ENCODE measurements at places on chromosomes 5 and 9. TPM values are rescaled to one million over a fixed set of nuclear protein-coding genes. Genes with fewer than 3 reads are reported as not detected.

DNA sequence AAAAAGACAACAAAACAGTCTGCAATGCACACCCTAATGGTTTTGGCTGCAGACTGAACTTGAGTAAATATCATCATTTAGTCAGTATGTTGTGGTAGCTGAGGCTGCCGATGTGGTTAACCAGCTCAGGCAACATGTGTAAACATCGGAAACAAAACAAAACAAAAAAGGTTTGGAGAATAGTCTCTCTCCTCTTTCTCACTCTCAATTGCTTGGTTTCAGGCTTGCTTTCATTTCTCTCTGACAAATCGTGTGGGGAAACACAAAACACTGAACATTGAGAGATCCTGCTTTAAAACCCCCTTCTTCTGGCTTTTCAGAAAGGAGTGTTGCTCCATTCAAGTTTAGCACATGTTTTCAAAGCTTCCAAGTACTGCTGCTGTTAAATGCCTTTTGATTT, 453.3 kb downstream of the BNC2 start:
- no peak for DNase-seq

DNA sequence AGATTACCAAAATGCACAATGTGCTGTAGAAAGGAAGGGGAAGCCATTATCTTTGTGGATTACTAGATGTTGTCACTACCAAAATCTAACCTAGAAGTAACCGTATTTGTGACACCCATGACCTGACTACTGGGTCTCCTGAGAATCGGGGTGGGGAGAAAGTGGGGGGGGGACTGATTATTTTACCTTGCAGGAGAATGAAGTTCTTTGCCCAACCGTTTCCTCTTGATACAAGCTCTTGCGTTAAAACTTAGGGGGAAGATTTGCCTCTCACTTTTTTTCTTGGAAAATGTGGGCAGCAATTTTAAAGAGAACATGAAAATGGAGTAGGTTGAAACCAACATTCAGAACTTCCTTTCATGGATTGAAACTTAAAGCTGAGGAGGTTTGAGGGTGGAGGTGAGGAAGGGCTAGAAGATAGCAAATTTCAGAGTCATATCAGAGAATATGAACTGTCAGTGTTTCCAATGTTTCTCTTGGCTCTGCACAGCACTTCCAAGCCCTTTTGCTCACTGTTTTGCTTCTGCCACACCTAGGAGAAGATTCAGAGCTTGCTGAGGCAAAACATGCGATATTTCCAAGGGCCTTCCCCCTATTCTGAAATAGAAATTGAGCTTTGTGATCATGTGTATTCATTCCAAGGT, 280.8 kb downstream of the AOPEP start:
- DNase-seq = peak; percentile 76

- no peak for DNase-seq
Measured at GRCh38 chr9:108093773-108094675, 604.5 kb upstream of the KLF4 start.

GRCh38 chr5:135441350-135441831, 5.8 kb downstream of the DCANP1 start:
- DNase-seq = no peak

- no peak for DNase-seq
Measured at GRCh38 chr9:89362647-89363310, 44.5 kb downstream of the SECISBP2 start.

GRCh38 chr9:37486616-37487548, 1.1 kb downstream of the POLR1E start:
- peak; percentile 65 for DNase-seq

GRCh38 chr5:127012916-127013315, 17.4 kb downstream of the MARCHF3 start:
- DNase-seq = no peak

DNA sequence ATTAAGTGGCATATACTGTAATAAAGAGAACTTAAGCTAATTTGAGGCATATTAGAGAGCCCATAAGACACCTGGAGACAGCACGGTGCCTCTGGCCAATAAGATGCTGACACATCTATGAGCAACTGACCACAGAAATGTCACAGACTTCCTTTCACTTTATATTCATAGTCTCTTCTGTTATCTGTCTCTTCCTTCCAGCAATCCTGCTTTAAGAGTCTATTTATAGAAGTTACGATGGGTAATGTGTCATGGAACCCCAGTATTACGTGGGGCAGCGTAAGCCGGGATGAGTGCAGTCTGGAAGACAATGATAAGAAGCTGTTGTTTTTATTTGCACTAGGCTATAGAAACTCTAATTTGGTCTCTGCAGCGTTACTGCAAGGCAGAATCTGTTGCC, 136.8 kb downstream of the CFAP90 start:
- no peak for DNase-seq

DNA sequence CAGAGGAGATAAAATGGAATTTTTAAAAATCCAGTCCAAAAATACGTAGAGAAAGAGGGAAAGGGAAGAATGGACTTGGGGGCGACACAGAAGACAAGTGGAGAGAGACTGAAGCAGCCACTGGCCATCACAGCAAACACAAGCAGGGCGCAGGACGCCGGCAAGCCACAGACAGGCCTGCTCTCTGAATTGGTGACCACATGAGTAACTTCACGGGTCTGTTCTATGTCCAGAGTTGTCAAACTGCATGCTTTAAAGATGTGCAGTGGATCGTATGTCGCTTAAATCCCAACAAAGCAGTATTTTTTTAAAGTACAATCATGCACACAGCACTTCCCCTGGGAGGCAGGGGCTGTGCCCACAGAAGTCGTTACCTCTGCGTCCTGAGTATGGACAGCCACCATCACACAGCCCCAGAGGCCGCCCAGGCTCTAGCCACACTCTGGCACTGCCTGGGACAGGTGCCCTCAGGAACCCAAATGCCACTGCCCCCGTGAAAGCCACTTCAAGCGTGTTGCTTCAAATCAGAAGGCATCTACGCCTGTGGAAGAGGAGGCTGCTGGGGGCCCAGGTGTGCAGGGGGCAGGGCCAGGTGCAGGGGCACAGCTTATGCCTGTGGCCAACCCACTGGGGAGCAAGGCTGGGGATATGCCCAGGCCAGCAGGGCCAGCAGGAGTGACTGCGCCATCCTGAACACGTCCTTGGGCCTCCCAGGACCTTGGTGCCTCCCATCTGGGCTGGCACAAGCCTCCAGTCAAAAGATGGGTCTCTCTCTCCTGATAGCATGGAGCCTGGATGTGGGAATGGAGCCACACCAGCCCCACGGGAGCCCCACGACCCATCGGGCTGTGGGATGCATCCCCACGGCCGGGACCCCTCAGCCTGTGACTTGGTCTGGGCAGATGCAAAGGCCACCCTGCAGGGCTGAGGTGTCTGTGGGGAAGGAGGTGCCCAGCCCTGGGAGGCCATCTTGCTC, 5.9 kb upstream of the LRRC14B start:
- no peak for DNase-seq

DNA sequence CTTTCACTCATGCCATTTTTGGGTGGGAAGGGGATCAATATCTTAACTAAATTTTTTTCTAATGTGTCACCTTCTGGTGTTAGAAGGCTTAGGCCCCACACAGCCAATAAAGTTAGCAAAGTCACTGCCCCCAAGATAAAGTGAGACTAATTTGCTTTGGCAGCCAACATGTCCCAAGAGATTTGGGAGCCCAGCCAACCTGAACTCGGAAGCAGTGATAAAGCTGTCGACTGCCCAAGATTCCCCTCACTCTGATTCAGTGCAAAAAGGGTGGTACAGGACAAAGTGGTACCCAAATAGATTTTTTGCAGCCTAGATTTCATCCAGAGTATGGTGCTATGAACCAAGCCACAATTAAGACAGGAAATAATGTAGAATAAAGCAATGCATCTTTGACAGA, 572.5 kb upstream of the ARRDC3 start:
- DNase-seq = no peak

- peak; percentile 60 for DNase-seq
Measured at GRCh38 chr5:93915142-93915553, 173.7 kb upstream of the POU5F2 start.

DNA sequence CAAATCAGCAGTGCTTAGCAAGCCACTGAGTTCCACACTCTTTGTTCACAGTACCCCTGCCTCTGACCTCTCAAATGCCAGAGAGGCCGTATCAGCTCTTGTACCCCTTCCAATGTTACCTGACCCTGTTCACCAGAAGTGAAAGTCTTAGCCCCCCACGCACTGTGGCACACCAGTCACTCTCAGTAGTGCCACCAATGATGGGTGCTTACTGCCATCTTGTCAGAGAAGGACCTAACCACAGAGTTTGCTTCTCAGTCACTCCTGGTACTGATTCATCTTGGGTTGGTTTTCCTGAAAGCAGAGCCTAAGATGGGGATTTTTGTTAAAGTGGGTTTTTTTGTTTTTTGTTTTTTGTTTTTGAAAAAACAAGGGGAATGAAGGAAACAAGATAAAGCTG, 28.8 kb upstream of the PANK3 start:
- DNase-seq = no peak

DNA sequence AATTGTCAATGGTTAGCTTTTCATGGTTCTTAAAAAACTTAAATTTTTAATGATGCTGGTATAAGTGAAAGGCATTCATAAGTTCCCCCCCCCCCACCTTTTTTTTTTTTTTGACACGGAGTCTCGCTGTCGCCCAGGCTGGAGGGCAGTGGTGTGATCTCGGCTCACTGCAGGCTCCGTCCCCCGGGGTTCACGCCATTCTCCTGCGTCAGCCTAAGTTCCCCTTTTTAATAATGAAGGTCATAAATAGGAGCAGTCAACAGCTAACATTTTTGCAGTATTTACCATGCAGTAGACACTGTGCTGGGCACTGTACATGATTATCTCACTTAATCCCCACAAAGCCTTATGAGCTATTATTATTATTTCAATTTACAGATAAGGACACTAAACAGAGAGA, 556.3 kb downstream of the PDE4D start:
- no peak for DNase-seq

DNA sequence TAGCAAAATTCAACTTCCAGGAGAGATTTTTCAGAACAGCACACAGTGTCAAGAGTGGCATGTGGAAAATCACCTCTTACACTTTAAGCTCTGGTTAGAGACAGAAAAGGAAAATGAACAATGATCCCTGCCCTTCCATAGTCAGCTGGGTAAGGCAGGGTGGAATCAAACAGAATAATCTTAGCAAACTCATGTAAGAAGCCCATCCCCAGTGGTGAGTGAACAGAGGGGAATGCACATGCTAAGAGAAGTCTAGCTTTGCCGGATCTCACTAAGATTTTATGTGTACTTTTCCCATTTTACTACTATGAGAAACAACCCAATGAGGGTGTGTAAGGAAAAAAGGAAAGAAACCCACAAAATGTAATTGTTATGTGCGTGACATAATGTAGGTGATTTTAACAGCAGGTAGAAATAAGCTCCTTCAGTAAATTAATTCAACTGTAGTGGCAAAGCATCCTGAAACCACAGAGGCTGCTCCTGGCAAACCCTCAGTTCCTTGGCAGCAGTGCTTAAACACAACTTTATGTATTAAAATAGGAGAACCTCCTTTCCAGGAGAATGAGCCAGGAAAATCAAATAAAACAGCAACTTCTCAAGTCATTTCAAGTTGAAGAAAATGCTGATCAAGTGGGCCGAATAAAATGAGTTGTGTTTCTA, 366.0 kb upstream of the TRPC7 start:
- DNase-seq = no peak

- DNase-seq = no peak
Measured at GRCh38 chr5:103849934-103850333, 287.3 kb upstream of the NUDT12 start.

DNA sequence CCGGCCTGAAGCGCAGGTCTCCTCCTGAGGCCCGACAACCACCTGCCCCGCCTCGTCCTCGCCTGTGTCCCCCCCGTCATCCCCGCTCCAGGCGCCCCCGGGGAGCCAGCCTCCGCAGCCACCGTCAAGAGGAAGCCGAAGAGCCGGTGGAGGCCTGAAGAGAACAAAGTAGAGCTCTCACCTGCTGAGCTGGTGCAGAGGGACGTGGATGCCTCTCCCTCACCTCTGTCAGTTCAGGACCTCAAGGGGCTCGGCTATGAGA, 169.9 kb downstream of the HINT1 start:
- DNase-seq = no peak

DNA sequence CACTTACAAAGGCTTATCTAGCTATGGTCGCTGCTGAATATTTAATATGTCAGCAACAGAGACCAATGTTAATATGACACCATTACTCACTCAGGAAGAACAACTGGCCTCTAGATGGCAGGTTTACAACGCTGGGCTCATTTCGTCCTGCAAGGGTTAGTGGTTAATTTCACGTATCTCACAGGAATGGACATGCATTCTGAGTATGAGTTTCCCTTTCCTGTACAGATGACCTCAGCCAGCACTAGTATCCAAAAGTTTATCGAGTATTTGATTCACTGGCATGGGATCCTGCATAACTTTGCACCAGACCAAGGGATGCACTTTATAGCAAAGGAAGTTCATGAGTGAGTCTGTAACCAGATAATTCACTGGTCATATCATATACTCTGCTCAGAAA, 8.7 kb upstream of the TRPC7 start:
- peak; percentile 25 for DNase-seq

GRCh38 chr5:152622628-152623027, 217.5 kb upstream of the NMUR2 start:
- no peak for DNase-seq

GRCh38 chr9:133897675-133898074, 94.4 kb downstream of the VAV2 start:
- DNase-seq = no peak

GRCh38 chr5:132763181-132764036, 13.6 kb downstream of the SEPTIN8 start:
- DNase-seq = no peak

GRCh38 chr5:2752821-2753439, 1.5 kb upstream of the IRX2 start:
- DNase-seq = no peak

- no peak for DNase-seq
Measured at GRCh38 chr9:130095872-130096271, 42.2 kb downstream of the GPR107 start.

GRCh38 chr5:177132136-177133095, 1.2 kb upstream of the NSD1 start:
- DNase-seq = peak; percentile 47

DNA sequence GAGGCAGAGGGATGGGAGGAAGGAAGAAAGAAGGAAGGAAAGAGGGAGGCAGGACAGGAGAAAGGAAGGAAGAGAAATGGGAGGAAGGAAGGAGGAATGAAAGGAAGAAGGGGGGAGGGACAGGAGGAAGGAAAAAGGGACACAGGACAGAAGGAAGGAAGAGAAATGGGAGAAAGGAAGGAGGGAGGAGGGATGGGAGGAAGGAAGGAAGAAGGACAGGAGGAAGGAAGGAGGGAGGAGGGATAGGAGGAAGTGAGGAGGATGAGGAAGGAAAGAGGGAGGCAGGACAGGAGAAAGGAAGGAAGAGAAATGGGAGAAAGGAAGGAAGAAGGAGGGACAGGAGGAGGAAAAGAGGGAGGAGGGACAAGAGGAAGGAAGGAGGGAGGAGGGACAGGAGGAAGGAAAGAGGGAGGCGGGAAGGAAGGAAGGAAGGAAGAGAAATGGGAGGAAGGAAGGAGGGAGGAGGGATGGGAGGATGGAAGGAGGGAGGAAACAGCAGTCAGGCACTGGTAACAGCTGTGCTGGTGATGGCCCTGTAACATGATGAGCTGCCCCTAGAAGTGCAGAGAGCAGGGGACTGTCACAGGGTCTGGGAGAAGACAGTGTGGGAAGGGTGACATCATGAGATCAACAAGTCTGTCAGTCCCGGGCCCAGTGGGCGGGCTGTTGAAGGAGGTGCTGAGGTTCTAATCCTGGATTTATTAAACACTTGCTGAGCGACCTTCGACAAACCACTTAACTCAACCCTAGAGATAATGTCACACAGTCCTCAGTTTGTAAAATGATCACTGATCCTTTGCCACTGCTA, 10.7 kb upstream of the IRX1 start:
- DNase-seq = no peak

GRCh38 chr5:150723845-150724244, 23.0 kb upstream of the RBM22 start:
- DNase-seq = no peak

NIM1K gene
- 0.41 TPM for total RNA-seq

F2RL1 gene
- 162 TPM for total RNA-seq

SEC16A gene
- 7.2 TPM for total RNA-seq

FOXD4L3 gene
- not detected for total RNA-seq

IL33 gene
- not detected for total RNA-seq

All from G401 (cell line).